ENCODE measurements at places on chromosomes 1 and 21.

GRCh38 chr1:21536218-21536617 is 27.0 kb downstream of the ALPL start:
- DNase-seq: no peak

DNA sequence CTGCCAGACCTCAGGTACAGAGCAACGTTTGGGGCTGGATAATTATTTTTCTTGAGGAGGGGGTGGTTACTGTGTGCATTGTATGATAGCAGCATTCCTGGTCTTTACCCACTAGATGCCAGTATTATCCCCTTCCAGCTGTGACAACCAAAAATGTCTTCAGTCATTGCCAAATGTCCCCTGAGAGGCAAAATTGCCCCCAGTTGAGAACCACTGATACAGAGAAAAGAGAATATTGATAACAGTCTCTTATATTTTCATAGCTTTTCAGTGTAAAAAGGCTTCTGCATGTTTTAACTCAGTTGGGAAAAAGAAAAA is 51.8 kb upstream of the SYT14 start:
- no peak for DNase-seq

- DNase-seq: no peak
Observed at GRCh38 chr1:236407059-236407458, 13.0 kb downstream of the EDARADD start.

DNA sequence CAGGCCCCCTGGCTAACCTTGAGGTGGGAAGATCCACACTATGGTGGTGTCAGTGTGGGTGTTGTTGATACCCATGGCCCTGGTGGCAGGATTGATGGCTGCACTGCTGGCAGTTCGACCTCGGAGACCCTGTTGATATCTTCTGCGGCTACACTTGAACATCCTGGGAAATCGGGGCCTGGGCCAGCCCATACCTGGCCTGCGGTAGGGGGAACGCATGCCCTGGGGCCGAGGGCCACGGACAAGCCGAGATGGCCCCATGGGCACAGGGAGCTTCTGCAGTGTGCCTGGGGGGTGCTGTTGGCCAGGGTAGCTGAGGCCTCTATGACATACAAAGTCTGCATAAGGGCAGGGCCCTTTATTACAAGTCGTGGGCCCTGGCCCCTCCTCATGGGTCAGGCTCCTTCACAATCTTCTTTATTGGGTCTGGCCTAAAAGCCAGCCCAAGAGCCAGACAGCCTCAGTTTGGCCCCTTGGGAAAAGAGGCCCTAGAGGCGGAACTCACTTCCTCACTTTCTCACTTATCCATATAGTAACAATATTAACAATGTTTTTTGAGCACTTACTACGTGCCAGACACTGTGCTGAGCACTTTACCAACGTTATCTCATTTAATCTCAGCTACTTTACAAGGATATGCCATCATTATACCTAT is at the start of gene P3R3URF:
Gene P3R3URF, minus strand, starts transcription at position 278 of the 655 bp plus-strand sequence. Its CDS starts 17 bp downstream, at position 261.
- DNase-seq: no peak

- DNase-seq: no peak
Observed at GRCh38 chr1:152197361-152197941, 26.5 kb downstream of the HRNR start.

GRCh38 chr1:41714638-41715389 is 203.9 kb downstream of the HIVEP3 start:
- no peak for DNase-seq

GRCh38 chr1:245650441-245650960 is 495.7 kb downstream of the KIF26B start:
- no peak for DNase-seq

DNA sequence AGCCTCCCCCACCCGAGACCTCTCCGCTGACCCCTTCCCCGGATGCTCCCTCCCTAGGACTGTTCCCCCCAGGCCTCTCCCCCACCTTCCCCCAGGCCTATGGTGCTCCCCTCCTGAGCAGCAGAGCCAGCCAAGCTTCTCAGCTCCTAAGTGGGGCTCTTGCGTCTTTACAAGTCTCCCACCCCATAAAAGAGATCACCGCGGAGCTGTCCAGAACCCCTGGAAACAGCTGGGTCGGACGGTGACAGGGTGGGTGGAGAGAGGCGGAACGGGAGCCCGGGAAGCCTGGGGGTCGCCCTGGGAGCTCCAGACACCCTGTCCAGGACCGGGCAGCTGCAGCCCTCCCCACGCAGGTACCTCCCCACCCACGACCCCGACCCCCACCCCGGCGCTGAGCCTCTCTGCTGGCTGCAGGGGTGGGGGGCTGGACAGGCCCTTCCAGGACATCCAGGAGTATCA is 61.2 kb downstream of the WNT9A start:
- no peak for DNase-seq

- no peak for DNase-seq
Observed at GRCh38 chr1:208309771-208310170, 65.6 kb upstream of the PLXNA2 start.

DNA sequence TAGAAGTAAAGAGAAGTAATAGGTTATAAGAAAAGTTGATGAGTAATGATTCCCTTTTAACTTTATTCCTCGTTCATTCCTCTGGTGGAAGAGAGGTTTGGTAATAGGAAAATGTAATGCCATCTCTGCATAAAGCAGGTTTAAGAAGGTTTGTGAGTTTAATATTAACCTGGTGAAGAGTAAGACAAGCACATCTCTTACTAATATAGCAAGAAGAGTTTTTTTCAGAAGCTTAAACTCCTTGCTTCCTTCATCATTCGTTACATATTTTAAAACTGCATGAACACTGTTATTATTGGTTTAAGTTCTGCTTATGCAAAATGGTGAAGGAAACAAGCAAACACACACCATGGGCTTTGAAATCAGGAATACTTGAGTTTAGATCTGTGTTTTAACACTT is 9.2 kb upstream of the PLA2G4A start:
- DNase-seq: no peak

DNA sequence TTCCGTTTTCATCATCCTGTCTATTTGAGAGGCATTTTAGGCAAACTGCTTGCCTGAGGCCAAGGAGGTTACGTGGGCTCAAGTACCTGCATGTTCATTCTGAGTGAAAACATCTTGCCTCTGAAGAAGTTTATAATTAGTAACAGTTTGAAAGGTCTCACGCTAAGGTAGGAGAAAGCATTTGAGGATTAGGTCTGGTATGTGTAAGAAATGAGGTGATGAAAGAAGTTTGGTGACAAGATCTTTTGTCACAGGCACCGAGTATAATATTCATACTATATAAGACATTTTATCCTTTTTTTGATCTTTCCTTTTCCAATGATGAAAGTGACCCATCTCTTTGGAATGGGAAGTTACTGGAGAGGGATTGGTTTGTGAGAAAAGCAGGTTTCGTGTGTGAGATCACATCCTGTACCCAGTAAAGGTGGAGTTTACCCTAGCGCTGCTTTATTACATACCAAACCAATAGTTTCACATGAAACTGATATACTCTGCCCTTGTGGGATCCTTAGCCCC is 98.7 kb upstream of the PDC start:
- DNase-seq: no peak

DNA sequence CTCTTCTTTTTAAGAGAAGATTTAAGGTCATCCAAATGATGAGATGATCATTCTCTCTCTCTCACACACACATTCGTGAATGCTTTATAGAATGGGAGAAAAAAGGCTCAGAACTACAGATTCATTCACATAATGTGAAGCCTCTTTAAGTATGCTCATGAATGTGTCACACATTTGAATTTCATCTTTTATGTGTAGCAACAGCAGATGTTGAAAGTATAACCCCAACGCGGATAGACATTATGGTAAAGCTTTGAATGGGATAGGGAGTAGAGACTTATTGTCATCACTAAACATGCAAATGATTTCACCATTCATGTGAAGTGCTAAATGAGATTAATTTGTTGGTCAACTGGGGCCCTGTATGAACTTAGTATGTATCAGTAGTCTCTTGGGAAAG is 15.7 kb upstream of the PKN2 start:
- no peak for DNase-seq

- no peak for DNase-seq
Observed at GRCh38 chr1:98766255-98766654, 104.7 kb downstream of the SNX7 start.

- DNase-seq: no peak
Observed at GRCh38 chr21:31599563-31599962, 59.9 kb upstream of the SOD1 start.

- no peak for DNase-seq
Observed at GRCh38 chr1:206796981-206797402, 24.7 kb upstream of the IL10 start.

DNA sequence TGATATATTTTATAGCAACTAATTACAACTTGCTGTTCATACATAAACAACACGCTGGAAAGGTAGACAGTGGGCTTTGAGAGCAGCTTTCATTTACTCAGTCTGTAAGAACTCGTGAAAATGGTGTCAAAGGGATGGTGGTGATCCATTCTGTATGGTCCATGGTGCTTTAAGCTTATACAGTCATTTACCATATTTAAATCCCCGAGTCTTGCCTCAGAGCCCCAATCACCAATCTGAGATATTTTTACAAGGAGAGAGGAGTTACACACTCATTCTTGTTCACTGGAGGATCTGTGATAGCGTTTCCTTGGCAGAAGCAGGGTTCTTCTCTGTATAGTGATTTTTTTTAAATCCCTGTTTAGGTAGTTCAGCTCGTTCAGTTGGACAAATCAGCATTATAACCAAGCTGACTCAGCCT is 694.6 kb downstream of the USP25 start:
- DNase-seq: no peak

DNA sequence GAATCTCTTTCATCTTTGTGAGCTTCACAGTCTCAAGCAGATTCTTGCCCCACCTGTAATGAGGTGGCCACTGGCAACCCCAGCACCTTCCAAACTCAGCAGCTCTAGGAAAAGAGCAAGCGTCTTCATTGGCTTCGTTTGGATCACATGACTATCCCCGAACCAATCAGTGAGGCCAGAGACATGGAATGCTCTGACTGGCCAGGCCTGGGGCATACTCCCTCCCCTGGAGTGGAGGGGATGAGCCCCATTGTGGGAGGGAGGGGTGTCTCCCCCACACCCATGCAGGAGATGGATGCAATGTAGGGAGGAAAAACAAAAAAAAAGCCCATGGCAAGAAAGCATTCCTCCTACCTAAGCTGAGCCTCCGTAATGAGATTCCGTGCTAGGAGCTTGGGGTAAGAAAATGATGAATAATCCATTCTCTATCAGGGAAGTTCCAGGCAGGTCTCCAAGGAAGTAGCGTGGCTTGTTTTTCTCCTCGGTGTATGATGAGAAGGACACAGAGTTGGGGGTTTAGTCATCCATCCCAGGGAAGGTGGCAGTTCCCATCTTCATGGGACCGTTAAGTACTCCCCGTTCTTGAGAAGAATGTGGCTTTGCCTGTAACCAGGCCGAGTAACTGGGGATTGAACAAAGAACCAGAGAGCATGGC is 32.7 kb downstream of the FHAD1 start:
- no peak for DNase-seq

GRCh38 chr1:226364514-226364899 is 43.4 kb downstream of the PARP1 start:
- no peak for DNase-seq

DNA sequence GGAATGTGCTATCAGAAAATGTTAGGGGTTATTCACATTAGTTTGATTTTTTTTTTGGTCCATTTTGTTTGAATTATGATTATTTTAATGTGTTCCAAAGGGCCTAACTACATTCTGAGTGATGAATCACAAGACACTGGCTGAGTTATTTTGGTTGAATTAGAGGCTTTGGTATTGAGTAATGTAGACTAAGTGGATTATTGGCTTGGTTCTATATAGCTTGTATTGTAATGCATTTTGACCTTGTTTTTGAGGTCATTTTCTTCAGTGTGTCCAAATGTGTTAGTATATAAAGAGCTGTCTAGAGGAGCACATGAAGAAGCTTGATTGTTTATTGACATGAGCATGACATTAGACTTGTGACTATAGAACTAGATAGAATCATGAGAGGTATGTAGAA is 3.4 kb downstream of the ZNF326 start:
- DNase-seq: no peak

DNA sequence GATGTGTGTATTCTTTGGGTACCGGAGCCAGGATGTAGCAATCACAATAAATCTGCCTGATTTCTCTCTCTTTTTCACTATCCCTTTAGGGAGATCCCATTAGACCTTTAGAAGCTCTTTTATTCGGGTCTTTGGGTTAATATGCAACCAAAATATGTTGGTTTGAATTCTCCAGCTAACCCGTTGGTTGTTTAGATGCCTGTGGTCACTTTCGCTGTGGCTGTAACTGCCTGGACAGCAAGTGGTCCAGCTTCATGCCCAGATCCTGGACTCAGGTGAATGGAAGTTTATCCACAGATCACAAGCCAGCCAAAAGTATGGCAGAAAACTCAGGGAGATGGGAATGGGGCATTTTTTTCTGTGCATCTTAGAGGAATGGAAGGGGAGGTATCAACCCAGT is 12.3 kb downstream of the KAZN start:
- DNase-seq: no peak

DNA sequence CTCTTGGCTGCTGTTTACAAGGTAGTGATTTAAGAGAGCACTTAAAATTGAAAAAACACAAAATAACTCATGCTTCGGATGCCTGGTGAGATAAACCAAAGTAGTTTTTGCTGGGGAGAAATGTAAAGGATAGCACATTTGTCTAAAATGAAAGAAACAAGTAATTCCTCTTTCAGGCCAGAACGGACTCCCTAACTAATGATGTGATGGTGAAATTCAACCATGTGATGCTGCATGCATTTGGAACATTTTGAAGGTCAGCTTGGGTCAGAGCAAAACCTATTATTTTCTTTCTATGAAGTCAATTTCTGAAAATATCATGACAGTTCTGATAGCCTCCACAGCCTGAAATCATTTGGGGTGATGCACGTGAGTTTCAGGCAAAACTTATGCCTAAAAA is 27.6 kb downstream of the NMNAT2 start:
- DNase-seq: no peak

DNA sequence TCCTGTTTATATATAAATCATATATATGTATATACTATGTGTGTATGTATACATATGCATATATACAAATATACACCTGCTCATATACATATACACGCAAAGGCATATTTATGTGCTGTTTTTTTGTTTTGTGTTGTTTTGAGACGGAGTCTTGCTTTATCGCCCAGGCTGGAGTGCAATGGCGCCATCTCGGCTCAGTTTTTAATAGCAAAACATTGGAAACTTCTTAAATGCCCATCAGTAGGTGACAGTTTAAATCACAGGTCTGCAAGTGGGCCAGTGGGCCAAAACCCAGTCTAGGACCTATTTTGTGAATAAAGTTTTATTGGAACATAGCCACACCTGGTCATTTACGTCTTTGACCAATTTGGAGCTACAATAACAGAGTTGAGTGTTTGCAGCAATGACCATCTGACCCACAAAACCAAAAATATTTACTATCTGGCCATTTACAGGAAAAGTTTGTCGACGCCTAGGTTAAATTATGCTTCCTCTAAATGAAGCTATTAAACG is 132.3 kb downstream of the TOMM20 start:
- DNase-seq: no peak

- no peak for DNase-seq
Observed at GRCh38 chr1:169902751-169903150, 9.1 kb upstream of the SCYL3 start.

- DNase-seq: no peak
Observed at GRCh38 chr21:43352568-43353281, 74.2 kb downstream of the SIK1 start.

DNA sequence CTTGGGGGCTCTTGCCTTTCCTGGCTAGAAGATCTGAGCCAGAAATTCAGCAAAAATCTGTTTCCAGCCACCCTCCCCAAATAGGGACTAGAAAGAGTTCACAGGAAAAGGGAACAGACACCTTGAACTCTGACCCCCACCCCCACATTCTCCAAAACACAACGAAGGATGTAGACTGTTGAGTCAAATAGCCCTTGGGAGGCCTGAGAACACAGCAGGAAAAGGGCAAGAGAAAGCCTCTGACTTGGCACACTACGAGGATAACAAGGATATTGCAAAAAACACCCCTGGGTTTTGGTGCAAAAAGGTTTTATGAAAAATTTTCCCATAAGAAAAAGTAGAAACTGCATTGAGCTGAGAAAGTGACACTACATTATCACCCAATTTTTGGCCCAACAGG is 1.9 kb upstream of the YRDC start:
- DNase-seq: no peak

All from renal pelvis (tissue), 12 donors.